ENCODE measurements at places on chromosomes 6 and 20. TPM values are rescaled to one million over a fixed set of nuclear protein-coding genes. Genes with fewer than 3 reads are reported as not detected.

DNA sequence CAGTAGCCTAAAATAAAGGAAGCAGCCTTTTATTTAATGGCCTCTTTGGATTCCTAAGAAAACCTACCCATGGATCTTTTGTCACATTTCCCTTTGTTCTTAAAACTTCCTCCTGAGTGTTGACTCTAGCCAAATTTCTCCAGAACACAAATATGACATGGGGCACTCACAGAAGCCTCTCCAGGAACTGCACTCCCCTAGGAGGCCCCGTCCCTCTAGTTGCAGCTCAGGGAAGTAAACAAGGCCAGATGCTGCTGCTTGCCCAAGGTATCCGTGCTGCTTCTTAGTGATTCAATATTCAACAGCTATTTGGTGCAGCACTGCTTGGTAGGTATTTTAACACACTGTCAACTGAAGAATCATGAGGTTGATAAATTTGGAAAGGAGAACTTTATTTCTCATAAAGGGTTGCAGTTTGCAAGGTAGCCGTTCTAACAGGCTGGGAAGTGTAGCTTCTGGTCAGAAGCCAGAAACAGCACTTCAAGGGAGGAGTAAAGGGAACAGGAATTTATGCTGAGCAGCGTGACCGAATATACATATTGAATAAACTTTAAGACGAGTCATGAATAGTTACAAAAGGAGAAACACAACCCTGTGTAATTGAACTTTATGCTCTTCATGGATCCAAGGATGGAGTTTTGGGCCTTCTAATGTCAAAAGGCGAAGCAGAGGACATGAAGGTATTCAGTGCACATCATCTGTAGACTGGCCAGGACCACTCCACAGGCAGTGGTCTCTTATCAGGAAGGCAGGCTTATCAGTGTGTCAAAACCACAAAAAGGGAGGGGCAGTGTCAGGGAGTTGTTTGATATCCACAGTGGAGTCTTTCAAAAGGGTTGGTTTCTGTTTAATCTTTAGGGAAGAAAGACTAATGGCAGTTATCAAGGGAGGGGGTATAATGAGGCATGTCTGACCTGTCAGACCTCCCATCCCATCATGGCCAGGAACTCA is 63.3 kb downstream of the CD24 start:
- DNase-seq, result no peak

DNA sequence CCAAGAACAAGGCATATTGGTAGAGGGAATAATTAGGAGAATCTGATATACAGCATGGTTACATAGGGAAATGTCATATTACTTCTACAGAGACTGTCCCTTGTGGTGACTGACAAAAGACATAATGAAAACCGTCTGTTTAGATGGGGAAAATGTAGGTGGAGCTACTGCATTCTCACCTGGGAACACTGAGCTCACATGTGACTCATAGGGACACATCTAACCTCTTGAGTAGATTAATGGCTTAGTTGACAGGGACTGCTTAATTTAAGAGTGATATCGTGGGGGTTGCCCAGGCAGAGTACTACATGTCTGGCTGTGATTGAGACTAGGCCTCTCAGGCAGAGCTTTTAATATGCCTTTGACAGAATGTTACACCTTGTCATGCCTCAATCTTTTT is 235.3 kb upstream of the ZFP64 start:
- no peak for DNase-seq

DNA sequence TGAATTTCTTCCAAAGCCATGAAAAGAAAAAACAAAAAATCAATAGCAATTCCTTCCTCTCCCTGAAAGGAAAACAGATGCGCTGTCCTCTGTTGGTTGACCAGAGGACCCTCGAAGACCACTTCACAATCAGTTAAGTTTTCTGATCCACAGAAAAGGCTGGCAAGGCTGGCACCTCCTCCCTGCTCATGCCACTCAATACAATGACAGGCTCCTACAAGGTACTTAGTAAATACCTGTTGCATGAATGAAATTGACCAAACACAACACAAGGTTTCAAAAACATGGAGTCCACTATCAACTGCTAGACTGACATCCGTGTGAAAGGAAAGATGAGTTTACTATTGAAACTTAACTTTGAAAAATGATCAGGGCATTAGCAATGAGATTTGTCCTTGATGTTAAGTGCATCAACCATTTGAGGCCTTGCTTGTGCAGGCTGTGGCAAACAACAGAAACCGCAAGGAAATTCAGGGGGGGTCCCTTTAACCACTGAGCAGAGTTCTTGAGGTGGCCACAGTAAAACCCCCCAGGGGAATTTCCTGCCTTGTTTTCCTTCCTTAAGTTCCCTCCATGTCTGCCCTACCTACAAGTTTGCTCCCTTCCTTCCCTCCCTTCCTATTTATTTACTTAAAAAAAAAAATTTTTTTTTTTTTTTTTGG is 27.9 kb upstream of the RTF2 start:
- peak; percentile 61 for DNase-seq

DNA sequence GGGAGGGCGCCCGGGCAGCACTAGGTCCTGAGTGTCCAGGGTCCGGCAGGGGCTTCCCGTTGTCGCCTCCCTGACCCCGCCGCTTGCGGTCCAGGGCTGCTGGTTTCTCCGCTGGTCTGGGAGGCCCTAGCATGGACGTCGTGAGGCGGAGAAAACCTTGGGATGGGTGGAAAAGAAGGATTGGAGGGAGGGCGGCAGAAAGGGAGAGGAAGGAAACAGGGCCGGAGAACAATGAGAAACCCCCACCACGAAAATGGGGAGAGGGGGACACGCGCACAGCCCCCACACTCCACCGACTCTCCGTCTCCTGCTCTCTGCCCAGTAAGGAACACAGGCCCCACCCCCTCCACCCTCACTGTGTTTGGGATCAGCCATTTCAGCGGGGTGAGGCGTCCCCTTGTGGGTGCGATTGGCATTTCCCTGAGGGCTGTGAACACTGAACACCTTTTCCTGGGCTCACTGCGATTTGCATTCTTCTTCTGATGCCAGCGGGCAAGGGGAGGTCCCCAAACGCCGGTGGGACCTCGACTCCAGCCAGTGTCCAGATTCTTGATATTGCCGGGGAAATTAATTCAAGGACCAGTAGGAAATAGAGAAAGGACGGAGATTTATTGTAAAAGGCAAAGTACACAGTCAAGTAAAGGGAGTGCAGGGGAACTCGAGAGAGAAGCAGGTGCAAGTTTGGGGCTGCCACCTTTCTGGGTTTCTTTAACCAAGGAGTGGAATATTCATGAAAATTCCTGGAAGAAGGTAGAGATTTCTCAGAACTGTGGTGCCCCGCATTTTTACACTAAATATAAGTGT is 3.3 kb upstream of the RAET1G start:
- peak; percentile 56 for DNase-seq

GRCh38 chr6:90610751-90611542 is 24.1 kb upstream of the MAP3K7 start:
- peak; percentile 10 for DNase-seq

DNA sequence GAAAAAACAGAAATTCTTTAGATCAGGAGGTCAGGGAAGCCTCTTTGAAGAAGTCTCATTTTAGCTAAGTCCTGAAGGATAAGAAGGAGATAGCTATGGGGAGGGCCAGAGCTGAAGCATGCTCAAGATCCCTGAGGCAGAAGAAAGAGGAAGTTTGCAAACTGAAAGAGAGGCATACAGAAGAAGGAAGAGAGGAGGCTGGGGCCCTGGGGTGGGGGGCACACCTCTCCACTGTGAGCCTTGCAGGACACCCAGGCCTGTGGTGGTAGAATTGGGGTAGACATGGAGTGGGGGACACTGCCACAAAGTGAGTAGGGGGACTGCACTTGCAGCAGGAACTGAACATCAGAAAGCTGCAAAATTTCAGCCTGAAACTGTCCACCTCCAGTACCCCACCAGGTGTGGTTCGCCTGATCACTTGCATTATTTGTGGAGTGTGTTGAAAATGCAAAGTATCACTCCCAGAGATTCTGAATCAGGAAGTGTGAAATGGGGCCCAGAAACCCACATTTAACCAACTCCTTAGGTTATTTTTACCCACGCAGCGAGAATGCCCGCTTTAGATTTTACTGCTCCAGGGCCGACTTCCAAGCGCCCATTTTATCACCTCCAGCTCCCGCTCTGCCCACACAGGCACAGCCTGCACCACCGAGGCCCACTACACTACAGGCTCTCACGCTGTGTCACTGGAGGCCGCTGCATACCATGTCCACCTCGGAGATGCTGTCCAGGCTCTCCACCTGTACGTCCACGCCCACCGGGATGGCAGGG is 44.0 kb downstream of the GABRR2 start:
- DNase-seq, result no peak

IPCEF1 gene
- 12.0 TPM for total RNA-seq

TMEM217 gene
- total RNA-seq, result 1.6 TPM

PCED1A gene
- total RNA-seq, result 25.6 TPM

All from naive thymus-derived CD4-positive, alpha-beta T cell (primary cell).